Stromal cell of bone marrow (primary cell): ENCODE measurements at places on chromosomes 7 and 10.

DNA sequence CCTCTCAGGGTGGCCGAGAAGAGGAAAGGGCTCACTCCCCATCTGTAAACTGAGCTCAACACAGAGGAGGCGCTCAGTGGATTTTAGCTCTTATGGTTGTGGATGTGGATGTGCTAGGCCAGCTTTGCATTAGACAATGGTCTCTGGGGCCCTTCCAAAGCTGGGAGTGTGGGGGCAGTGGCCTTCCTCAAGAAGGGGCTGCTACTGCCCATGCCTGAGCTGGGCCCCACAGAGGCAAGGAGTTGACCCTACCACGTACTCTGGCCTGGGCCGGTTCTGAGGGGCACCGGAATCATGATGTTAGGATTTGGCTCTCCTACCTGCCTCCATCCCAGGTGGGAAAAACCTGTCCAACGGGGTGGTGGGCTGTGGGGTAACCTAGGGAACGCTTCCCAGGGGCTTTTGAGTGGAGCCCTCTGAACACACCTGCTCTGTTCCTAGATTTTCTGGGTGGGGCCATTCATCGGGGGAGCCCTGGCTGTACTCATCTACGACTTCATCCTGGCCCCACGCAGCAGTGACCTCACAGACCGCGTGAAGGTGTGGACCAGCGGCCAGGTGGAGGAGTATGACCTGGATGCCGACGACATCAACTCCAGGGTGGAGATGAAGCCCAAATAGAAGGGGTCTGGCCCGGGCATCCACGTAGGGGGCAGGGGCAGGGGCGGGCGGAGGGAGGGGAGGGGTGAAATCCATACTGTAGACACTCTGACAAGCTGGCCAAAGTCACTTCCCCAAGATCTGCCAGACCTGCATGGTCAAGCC, 11.5 kb downstream of the AQP1 start:
- no peak for DNase-seq

DNA sequence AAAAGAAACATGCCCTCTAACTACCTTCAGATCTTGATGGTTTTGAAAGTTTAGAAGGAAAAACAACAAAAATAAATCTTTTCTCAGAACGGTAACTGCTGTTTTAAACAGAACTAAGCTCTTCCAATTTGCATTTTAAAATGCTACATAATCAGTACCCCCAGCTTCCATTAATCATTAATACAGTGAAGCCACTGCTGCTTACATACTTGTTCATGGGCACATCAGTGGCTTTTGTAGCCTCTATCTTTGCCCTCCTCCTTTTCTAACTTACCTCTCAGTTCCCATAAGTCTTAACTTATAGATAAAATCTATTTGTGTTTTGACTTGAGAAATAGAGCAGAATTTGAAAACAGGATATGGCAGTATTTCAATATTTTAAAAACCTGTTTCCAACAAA, 109.1 kb downstream of the POLL start:
- DNase-seq, result no peak

DNA sequence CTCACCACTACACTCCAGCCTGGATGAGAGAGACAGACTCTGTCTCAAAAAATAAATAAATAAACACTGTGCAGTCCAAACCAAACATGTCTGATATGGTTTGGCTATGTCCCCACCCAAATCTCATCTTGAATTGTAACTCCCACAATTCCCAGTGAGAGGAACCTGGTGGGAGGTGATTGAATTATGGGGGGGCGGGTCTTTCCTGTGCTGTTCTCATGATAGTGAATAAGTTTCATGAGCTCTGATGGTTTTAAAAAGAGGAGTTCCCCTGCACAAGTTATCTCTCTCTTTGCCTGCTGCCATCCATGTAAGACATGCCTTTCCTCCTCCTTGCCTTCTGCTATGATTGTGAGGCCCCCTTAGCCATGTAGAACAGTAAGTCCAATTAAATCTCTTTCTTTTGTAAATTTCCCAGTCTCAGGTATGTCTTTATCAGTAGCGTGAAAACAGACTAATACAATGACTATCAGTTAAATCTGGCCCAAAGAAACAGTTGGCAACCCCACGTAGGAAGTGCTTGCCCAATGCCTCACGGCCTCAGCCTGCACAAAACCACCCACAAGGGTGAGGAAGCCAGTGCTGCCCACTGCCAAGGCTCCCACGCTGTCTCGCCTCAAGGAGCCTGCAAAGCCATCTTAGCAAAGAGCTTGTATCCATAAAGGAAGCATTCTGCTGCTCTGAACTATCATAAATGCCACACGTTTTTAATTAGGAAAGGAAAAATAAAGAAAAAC, 64.7 kb downstream of the PIK3AP1 start:
- DNase-seq, result no peak

- DNase-seq, result no peak
Measured at GRCh38 chr10:55287346-55287745, 486.3 kb upstream of the PCDH15 start.

DNA sequence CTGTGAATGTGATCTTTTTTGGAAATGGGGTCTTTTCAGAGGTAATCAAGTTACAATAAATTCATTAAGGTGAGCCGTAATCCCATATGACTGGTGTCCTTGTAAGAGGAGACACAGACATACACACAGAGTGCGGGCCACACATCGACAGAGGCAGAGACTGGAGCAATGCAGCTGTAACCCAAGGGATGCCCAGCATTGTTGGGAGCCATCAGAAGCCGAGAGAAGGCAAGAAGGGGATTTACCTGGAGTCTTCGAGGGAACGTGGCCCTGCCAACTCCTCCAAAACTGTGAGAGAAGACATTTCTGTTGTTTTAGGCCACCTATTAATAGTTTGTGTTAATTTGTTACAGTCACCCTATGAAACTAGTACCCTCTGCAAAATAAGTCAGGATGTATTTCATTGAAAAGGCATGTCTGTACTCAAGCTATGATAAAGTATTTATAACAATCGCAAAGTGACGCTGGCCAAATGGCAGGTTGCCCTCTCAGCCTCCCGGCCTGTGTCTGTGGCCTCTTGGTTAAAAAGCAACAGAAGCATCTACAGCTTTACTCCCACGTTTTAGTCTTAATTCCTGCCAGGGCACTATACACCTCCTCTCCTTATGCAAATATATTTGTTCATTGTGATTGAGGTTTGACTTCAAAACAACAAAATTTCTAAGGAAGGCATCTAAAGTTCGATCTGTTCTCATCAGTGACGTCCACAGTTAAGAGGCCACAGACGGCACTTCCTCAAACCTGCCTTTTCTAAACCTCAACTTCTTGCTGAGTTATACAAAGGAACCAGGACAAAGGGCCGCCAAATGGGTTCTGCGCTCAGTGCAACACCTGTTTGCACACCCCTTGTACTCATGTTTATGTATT, 46.8 kb downstream of the HIPK2 start:
- no peak for DNase-seq

DNA sequence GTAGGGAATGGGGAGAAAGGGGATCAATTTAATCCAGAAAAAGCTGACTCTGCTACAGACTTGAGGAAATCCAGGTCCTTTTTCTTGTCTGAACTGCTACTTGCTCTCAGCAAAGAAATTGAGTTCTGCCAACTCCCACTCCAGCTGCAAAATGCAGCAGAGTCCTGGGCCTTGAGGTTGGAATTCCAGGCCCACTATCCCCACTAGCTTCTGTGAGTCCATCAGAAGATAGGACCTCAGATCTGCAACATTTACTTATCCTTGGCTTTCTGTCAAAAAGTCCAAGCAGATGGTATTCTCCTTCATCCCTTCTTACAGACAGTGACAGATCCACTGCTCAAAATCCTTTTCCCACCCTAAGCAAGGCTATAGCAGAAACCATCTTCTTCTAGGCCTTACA, 219.2 kb downstream of the ARHGAP12 start:
- DNase-seq, result no peak

DNA sequence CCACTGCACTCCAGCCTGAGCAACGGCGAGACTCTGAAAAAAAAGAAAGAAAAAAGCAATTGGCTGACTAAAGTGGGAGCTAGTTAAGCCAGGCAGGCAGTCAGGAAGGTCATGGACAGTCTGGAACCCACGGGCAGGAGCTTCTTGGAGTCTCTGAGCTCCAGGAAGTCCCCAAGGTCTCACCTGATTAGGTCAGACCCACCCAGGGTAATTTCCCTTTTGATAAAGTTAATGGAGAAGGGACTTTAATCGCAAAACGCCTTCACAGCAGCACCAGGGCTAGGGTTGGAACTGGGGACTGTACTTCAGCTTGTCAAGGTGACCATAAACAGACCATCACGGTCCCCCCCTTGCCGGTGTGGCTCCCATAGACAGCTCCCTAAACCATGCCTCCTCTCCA, 6.6 kb downstream of the SLC29A4 start:
- no peak for DNase-seq

DNA sequence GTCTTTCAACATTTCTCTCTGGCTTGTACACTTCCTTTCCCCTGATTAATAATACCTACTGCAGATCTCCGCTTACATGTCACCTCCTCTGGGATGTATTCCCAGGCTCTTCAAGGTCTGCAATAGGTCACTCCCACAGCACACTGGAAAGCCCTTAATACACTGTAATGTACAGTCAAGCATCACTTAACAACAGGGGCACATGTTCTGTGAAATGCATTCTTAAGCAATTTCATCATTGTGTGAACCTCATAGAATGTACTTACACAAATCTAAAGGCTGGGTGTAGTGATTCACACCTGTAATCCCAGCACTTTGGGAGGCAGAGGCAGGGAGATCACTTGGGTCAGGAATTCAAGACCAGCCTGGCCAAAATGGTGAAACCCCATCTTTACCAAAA, 1.9 kb downstream of the COX15 start:
- no peak for DNase-seq

DNA sequence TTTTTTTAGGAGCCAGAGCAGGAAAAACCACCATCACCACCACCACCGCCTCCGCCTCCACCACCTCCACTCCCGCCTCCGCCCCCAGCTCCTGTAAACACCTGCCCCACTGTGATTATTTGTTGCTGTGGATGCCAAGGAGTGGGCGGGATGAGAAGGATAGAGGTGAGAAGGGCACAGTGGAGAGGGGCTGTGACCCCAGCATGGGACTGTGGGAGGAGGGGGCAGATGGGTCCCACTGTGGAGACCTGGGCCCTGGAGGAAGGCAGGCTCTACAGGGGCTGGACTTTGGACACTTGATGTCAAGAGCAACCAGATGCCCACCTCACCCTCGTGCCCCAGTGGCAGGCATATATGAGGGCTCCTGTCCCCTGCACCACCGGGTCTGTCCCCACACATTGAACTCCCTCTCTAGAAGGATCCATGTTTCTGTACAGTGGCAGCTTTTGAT, 24.7 kb downstream of the ANTXRL start:
- no peak for DNase-seq

DNA sequence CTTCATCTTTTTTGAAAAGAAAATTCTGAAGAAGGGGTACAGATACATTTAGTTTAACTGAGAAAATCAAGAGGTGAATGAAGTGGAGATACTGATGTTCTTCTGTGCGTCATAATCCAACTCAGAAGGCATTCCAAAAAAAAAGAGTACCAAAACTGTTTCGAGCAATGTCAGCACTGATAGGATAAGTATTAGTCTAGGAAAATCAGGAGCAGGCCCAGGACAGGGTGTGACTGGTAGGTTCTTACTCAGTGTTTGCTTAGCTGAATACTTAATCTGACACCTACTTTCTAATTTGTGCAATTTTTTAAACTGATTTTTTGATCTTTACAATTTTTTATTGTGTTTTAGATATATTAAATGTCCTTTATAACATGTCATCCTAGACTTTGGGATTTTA, 4.3 kb downstream of the BZW2 start:
- no peak for DNase-seq

GRCh38 chr7:65946904-65947303, 35.1 kb downstream of the GUSB start:
- DNase-seq, result peak; percentile 32

DNA sequence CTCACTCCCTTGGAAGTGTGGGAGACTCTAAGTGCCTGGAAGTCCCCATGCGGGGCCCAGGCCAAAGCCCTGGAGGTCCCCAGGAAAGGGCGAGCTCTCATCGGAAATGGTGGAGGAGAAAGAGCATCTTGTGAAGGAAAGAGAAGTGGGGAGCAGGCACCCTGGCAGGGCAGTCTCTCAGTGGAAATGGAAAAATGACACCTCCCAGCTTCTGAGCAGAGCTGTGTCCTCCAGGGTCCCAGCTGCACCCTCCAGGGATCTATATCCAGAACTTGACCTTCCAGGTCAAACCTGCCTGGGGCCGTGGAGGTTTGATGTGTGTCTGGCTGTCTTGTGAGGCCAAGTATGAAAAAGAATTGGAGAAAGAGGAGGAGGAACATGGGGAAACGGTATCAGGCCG, 29.5 kb downstream of the PAX2 start:
- DNase-seq, result no peak

- no peak for DNase-seq
Measured at GRCh38 chr10:85513436-85513835, 853.2 kb downstream of the GRID1 start.

DNA sequence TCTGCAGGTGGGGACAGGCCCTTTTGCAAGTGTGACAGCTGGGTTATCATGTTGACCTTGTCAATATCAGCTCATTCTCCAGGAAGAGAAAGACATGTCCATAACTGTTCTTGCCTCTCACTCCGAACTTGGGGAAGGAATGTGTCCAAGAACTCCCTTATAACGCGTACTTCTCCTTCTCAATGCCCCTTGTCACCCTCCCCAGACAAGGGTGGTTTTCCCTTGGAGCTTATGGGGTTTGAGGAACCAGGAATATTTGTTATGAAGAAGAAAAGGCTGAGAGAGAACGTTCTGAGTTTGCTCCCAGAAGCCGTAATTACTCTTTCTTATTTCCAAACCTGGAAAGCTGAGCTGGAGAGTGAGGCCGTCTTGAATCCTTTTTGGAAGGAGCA, 77.4 kb downstream of the MKI67 start:
- DNase-seq, result no peak

- DNase-seq, result no peak
Measured at GRCh38 chr7:151876899-151877777, at the start of gene PRKAG2. Gene PRKAG2 (minus strand): TSS chr7:151877115. CDS start chr7:151876620, 495 bp downstream.

GRCh38 chr7:116626886-116627285, 45.1 kb upstream of the MET start:
- no peak for DNase-seq

GRCh38 chr7:8133188-8133848, 128.6 kb downstream of the ICA1 start:
- DNase-seq, result no peak

DNA sequence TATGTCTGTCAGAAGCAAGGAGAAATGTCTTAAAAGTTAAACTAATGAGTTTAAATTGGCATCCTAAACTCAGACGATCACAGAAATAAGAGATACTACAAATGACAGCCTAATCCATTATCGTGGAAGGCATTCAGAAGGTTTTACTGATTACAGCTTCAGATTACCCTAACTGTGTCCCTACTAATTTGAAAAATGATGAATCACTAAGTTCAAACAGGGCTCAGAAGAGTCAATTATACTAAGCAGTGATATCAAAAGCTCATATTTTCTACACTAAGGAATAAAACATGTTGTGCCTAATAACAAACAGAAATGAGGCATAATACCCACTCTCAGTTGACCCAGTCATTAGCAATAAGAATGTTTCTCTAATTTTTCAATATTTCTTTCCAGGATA, 152.0 kb upstream of the NRBF2 start:
- no peak for DNase-seq
